ENCODE measurements at places on chromosomes 6 and 20.

DNA sequence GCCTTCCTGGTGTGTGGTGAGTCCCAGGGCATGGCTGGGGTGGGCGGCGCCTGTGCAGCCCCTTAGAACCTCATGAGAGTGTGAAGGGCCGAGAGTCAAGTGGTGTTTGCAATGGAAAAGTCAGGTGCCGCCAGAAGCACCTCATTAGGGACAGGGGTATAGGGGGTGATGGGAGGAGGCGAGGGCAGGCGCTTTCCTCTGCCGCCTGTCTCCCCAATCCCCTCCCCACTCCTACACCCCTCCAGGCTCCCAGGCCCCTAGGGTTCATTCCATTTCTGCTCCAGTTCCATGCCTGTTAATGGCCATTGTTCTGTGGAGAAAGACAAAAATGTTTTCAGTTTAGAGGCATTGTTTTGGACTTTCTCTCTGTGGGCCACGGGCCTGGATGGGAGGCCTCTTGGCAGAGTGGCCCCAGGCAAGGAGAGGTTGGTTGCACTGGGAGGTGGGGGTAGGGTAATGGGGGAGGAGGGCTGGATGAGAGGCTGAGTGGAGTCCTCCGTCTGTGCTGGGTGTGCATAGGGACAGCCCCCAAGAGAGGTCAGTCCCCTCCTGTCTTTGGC, 21.4 kb upstream of the SCUBE3 start:
- no peak for DNase-seq
- no peak overlapping the region for H3K27ac ChIP-seq
- no peaks in the 10 kb centered on the region for H3K4me1 ChIP-seq
- no peaks in the 10 kb centered on the region for H3K36me3 ChIP-seq
- no peak overlapping the region for H3K4me3 ChIP-seq

- no peak for DNase-seq
- no peak overlapping the region for H3K27ac ChIP-seq
- H3K27me3 ChIP-seq, result no peaks in the 10 kb centered on the region
- no peak overlapping the region for H3K4me3 ChIP-seq
- H3K4me1 ChIP-seq, result no peaks in the 10 kb centered on the region
Observed at GRCh38 chr6:57123111-57123510, 33.1 kb downstream of the ZNF451 start.

- no peak for DNase-seq
- no peak overlapping the region for H3K27ac ChIP-seq
- H3K4me1 ChIP-seq, result peaks cover 9% of the 10 kb centered on the region
- H3K36me3 ChIP-seq, result no peaks in the 10 kb centered on the region
- H3K4me3 ChIP-seq, result no peak overlapping the region
Observed at GRCh38 chr6:166648846-166649245, 21.8 kb upstream of the RPS6KA2 start.

DNA sequence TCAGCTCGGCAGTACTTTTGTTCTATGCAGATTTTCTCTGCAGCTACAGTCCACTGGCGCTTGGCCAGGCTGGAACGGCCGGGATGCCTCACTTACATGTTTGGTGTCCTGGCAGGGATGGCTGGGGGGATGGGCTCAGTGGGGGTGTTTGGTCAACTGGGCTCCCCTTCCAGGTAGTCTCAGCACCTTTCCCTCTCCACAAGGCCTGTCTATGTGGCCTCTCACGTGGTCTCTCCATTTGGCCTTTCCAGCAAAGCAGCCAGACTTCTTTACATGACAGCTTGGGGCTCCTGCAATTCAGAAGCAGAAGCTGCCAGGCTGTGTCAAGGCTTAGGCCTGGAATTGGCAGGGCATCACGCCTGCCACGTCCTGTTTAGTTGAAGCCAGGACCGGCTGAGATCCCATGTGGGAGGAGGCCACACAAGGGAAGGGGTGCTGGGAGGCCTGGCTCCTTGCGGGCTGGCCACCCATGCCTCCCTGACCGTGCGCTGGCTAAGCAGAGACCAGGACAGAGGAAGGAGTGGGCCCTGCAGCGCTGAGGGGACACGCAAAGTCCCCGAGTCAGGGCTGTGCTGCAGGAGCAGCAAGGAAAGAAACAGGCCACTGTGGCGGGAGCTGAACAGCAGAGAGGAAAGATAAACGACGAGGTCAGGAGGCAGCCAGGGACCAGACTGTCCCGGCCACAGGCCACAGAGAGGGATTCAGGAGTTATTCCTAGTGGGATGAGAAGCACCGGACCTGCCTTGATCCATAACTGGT, 38.9 kb downstream of the MGME1 start:
- H3K36me3 ChIP-seq, result no peaks in the 10 kb centered on the region
- no peaks in the 10 kb centered on the region for H3K4me1 ChIP-seq
- no peak for DNase-seq
